ENCODE measurements at places on chromosomes 5 and 9.

DNA sequence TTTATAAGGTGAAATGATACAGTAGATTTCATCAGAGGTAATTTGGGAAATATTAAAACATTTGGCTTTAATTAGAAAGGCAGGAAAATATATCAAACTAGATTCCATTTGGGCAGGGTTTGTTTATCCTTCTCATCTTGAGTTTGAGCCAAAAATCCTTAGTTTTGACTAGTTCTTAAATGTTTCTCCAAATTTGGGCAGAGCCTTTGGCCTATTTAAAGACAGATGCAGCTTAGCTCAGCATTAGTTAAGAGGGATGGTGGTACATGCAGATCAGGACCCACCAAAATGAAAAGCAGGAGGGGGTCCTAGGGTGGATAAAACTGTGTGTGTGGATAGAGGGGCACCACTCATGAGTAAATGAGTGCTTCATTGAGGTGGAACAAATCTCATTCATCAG lies 20.3 kb upstream of the ARRDC3 start:
- DNase-seq = no peak

GRCh38 chr9:134938346-134939079 lies 20.8 kb upstream of the FCN1 start:
- DNase-seq = no peak

GRCh38 chr5:4189317-4189716 lies 593.7 kb downstream of the IRX1 start:
- DNase-seq = no peak

GRCh38 chr5:101390151-101390908 lies 487.2 kb upstream of the ST8SIA4 start:
- no peak for DNase-seq

GRCh38 chr5:108311682-108312081 lies 70.2 kb downstream of the FBXL17 start:
- DNase-seq = no peak

- DNase-seq = no peak
Measured at GRCh38 chr5:7837403-7837802, 13.5 kb downstream of the CFAP90 start.

DNA sequence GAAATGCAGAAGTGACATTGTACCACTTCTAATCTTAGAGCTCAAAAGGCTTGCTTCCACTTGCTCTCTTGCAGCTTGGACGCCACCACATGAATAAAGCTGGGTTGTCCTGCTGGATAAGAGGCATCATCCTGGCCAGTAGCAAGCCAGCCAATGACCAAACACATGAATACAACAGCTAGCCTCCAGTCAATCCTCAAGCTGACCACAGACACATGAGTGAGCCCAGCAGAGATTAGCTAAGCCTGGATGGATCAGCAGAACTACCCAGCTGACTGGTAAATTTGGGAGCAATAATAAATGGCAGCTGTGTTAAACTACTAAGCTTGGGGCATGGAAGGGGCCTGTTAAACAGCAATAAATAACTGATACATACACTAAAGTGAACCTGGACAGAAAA lies 121.1 kb upstream of the SLC12A2 start:
- DNase-seq = no peak

- no peak for DNase-seq
Measured at GRCh38 chr9:117587263-117587662, 116.9 kb upstream of the TLR4 start.

- no peak for DNase-seq
Measured at GRCh38 chr5:113164021-113164420, 187.4 kb downstream of the DCP2 start.

DNA sequence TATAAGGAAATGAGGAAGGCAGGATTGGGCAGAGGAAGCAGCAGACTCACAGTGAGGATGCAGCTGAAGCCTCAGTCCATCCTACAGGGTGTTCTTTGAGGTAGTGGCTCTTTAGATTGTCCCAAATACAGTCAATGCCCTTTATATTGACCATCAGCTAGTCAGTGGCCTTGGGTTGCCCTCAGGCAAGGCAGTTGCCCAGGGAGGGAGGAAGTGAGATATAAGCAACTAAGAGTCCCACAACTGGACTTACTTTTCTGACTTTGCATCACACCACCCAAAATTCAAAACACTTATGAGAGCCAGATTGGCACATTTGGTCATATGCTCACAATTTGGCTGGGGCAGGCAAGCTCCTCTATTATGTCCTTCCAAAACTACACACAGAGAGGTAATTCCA lies 9.4 kb upstream of the SLC12A2 start:
- no peak for DNase-seq

DNA sequence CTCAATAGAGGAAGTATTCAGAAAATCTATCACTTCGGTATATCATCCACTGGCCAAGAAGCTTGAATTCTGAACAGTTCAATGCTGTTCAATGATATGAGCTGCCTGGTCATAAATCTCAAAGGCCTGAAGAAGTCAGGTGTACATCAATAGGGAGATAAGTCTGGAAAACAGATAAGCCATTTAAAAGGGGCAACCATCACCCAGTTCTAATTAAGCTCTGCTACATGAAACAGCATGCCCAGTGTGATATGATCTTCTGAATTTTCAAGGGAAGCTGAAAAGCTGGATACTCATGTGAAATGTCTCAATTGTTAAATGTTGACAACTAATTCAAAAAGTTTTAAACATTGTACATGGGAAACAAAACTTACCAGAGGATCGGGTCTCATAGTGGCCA lies 2020.7 kb upstream of the WWC1 start:
- no peak for DNase-seq

DNA sequence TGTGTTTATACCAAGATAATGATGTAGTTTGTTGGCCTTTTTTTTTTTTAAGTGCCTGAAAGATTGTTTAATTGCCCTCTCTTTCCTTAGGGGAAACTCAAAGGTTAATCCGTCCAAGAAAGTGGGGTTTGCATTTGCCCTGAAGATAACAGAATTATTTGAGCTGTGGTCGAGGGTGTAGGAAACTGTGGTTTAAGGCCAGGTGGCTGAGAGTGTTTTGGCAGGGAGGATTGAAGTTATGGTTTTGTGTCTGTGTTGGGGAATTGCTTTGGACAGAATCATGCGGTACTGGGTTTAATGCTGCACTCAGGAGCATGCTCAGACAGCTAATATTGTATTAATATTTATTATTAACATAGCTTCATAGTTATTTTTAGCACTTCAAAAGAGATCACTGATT lies 509.8 kb downstream of the EBF1 start:
- DNase-seq = no peak

DNA sequence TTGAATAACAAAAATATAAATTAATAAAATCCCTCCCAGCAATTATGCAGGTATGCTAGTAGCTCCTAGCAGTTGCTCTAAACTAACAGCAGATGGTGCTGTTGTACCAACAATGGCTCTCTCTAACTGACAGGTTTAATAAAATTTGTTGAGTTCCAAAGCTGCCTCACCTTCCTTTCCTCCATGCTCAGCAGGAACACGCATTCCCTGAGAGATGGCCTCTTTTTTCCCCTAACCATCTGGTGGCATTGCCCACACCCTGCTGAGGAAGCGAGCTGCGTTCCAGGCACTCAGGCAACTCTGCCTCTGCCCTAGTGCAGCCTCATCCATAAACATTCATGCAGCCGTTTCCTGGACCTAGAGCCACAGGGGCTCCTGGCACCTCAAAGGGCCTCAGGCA lies 106.2 kb downstream of the KLHL3 start:
- DNase-seq = no peak

DNA sequence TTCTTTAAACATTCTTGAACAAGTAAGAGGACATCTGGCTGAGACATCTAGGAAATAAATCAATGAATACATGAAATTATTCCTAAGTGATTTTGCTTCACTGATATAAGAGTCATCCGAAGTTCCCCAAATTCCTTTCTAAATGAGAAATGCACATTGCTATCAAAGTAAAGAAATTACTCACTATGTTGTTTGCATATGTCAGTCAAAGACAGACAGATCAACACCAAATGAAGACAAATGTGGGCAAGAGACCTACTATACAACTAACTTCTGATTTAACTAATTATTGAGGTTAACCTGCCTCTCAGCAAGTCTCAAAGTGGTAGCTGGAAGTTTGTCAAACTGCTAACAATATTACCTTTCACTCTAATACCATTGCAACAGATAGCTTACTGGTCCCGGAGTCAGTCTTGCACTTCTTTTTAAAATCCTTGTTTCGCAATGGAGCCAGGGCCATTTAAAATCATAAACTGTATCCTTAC lies 13.2 kb downstream of the TUT7 start:
- no peak for DNase-seq

DNA sequence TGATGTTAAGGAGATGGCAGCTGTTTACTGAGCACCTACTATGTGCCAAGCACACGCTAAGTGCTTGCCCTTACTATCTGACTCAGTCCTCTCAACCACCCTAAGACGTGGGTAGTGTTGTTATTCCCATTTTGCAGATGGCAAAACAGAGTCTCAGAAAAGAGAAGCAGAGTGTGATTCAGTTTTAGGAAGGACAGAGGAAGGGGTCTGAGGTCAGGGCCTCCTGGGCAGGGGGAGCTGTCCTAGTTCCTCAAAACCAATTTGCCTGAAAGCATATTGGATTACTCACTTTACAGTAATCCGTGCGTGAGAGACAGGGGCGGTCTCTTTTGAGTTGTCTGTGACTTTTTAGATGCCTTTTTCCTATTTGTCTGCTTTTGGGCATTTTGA lies 23.2 kb downstream of the DNM1 start:
- DNase-seq = no peak

GRCh38 chr9:91451431-91452270 lies 28.0 kb upstream of the NFIL3 start:
- no peak for DNase-seq

- no peak for DNase-seq
Measured at GRCh38 chr5:114363837-114364236, 2.0 kb downstream of the KCNN2 start.

DNA sequence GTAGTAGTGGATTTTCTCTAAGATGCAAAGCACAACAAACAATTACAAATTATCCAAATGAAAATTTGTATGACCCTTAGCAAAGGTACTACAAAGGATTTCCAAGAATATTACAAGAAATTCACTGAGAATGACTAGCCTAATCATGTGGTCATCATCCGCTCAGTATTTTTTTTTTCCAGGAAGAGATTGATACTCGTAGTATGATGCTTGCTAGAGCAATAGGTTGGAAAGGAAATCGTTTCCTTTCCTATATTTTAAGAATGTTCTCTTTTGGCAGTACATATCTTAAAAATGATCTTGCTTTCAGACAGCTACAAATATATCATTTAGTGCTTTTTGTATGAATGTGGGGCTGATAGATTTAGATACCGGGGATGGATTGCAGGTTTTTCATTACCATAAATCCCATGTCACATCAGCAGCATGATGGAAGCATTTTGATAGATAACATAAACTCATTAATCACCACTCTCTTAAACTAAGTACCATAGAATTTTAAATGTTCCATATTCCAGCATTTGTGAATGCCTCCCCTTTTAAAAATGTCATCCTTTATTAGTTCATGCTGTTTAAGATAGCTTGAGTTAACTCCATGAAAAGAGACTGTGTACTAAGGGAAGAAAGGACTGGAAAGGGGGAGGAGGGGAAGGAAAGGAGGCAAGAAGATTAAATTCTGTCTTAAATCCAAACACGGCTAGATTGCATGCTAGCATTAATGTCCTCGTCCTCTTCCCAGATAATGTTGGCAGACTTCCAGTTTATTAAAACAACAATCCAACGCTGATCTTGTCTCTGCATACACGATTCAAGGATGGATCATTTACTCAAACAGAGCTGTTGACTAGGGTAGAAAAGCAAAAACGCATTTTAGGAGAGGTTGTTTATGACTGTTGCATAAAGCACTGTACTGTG lies 311.7 kb upstream of the ZNF608 start:
- no peak for DNase-seq

GRCh38 chr5:57663466-57663865 lies 180.9 kb upstream of the ACTBL2 start:
- no peak for DNase-seq

DNA sequence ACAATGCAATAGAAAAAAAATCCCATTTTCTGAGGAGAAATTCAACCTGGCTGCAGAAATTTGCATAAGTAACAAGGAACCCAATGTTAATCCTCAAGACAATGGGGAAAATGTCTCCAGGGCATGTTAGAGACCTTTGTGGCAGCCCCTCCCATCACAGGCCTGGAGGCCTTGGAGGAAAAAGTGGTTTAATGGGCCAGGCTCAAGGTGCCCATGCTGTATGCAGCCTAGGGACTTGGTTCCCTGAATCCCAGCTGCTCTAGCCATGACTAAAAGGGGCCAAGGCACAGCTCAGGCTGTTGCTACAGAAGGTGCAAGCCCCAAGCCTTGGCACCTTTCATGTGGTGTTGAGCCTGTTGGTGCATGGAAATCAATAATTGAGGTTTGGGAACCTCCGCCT lies 66.5 kb downstream of the ALDH1A1 start:
- DNase-seq = no peak

GRCh38 chr5:123265551-123265950 lies 157.7 kb downstream of the CEP120 start:
- DNase-seq = no peak

GRCh38 chr9:95429948-95430620 lies 86.7 kb downstream of the PTCH1 start:
- no peak for DNase-seq

- no peak for DNase-seq
Measured at GRCh38 chr5:82334856-82335255, 56.7 kb upstream of the RPS23 start.

- no peak for DNase-seq
Measured at GRCh38 chr5:153636670-153637451, 146.4 kb downstream of the GRIA1 start.

DNA sequence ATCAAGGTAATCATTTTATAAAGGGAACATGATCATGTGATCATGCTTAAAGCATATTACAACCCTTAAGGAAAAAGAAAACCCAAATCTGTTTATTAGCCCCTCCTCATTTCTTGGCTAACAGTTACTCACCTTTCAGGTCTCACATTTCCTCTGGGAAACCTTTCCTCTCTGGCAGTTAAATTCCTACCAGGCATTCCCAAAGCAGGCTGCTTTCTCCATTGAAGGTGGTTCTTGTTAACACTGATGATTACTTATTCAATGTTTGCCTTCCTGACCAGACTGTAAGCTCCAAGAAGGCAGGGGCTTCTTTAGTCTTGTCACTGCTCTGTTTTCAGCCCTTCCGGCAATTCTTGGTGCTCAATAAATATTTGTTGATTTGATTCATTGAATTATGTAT lies 59.9 kb downstream of the PLK2 start:
- DNase-seq = no peak

DNA sequence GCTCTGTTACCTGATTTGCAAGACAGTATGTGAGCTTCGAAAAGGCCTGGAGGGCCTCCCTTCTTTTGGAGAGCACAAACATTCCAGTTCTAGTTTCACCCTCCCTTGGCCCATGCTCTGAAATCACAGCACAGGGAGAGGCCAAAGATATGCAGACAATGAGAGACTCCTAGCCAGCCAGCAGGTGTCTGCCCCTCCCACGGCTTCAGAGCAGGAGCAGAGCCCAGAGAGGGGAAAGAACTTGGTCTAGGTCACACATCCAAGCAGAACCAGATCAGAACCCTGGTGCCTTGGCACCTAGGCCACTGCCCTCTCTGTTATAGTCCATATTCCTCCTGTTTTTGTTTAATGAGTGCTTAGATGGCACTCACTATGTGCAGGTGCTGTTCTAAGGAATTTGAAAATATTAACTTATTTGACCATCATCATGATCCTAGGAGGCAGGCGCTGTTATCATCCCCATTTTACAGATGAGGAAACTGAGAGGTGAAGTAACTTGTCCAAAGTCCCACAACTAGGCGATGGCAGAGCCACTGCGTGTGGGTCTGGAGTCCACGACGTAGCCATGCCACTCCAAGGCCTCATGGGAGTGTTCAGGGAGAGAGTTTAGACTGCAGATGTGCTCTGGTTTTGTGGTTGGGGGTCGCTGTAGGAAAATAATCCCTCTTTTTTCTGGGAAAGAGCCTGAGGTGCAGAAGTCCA lies 27.2 kb downstream of the TMOD1 start:
- no peak for DNase-seq
